ENCODE measurements at places on chromosomes 1 and 21. TPM values are rescaled to one million over a fixed set of nuclear protein-coding genes. Genes with fewer than 3 reads are reported as not detected.

The CASP9 gene
- total RNA-seq: 3.2 TPM

The CYP4X1 gene
- total RNA-seq: under 0.01 TPM

The ACOT7 gene
- 89.8 TPM for total RNA-seq

The ADARB1 gene
- 14.0 TPM for total RNA-seq
